ENCODE measurements at places on chromosomes 1 and 21. TPM values are rescaled to one million over a fixed set of nuclear protein-coding genes. Genes with fewer than 3 reads are reported as not detected.

The RGS2 gene
- total RNA-seq: 6.1 TPM

- H3K4me3 ChIP-seq: no peak overlapping the region
- H3K27me3 ChIP-seq: peaks cover 5% of the 10 kb centered on the region
- peak; percentile 17 for DNase-seq
- no peaks in the 10 kb centered on the region for H3K36me3 ChIP-seq
- H3K4me1 ChIP-seq: no peaks in the 10 kb centered on the region
These were observed 18.8 kb upstream of the MAP1LC3C start for GRCh38 chr1:242017580-242018233.

DNA sequence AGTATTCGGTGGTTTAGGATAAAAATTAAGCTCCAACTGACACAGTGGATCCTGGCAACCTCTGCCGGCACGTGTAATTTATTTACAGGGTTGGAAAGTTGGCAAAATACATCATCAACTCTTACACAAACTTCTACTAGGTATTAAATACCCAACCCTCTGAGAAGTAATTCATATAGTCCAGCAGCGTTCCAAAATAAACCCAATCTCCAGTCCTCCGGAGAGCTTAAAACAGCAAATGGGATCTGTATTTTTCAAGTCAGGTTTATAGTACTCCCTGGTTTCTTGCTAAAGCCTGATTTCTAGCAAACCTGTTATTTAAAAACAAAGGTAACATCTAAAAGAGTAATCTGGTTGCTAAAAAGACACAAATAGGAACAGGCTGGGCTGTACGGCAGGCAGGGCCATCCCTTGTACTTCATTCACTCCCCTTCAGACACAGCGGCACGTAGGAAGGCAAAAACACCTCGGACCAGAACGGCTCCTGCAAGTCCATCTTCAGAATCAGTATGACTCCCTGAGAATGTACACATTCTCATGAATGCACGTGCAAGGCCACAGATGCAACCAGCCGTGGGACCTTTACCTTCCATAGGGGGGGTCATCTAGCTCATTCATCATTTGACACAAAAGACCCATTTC, 8.6 kb downstream of the GLIS1 start:
- no peak overlapping the region for H3K27ac ChIP-seq
- H3K4me3 ChIP-seq: no peak overlapping the region
- no peaks in the 10 kb centered on the region for H3K4me1 ChIP-seq
- DNase-seq: no peak
- no peaks in the 10 kb centered on the region for H3K36me3 ChIP-seq

- DNase-seq: no peak
- peaks cover 3% of the 10 kb centered on the region for H3K27me3 ChIP-seq
- H3K36me3 ChIP-seq: no peaks in the 10 kb centered on the region
- no peak overlapping the region for H3K4me3 ChIP-seq
- no peaks in the 10 kb centered on the region for H3K4me1 ChIP-seq
These were observed 392.4 kb downstream of the KCNH1 start for GRCh38 chr1:210741564-210741963.

The GJA4 gene
- not detected for total RNA-seq

DNA sequence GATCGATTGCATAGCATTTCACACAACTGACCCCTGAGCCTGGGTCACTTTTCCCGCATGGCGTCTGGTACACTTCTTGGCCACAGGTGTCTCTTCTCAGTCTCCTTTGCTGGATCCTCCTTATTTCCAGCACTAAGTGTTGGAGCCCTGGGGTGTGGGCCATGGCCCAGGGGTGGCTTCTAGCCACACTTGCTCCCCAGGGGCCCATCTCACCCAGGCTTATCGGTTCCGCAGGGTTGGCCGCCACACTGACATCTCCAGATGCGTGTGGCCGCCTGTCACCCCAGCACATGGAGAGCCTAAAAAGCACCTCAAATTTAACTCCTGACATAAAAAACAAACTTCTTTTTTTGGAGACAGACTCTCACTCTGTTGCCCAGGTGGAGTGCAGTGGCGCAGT, 2.4 kb downstream of the THAP3 start:
- no peaks in the 10 kb centered on the region for H3K27me3 ChIP-seq
- peaks cover 23% of the 10 kb centered on the region for H3K4me1 ChIP-seq
- no peak for DNase-seq
- H3K27ac ChIP-seq: peak overlapping the region; percentile 16

- H3K36me3 ChIP-seq: no peaks in the 10 kb centered on the region
- no peaks in the 10 kb centered on the region for H3K4me1 ChIP-seq
- no peak for DNase-seq
- H3K4me3 ChIP-seq: no peak overlapping the region
- H3K27me3 ChIP-seq: peaks cover 10% of the 10 kb centered on the region
These were observed 155.0 kb downstream of the SETD4 start for GRCh38 chr21:35905096-35905962.

The PRCC gene
- 91.8 TPM for total RNA-seq

The RNU1-2 gene
- 874 TPM for total RNA-seq

DNA sequence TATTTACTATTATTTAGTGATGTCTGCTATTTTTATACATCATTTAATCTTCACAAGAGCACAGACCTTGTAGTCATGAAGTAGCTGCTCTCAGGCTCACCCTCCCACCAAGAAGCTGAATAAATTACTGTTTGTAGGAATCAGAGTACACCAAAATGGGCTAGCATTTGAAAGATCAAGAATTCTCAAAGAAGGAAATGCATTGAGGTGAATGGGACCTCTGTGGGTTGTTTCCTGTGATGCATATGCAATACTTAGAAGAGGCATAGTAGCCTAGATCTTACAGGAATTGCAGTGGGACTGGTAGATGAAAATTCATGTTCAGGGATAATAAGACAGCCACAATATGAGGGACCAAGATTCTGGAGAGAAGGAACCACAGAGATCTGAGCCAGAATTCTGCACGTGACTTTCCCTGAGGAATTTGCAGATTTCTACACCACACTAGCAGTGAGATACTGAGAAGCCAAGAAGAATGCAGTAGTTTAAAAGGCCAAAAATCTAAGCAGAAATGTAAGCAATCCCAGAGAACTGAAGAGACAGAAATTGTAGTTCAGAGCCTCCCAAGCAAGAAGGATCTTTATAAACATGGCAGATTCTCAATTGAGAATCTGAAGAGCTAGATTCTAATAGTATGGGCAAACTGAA, 307.0 kb downstream of the ST6GALNAC3 start:
- H3K27ac ChIP-seq: no peak overlapping the region
- H3K4me1 ChIP-seq: no peaks in the 10 kb centered on the region
- H3K27me3 ChIP-seq: no peaks in the 10 kb centered on the region
- DNase-seq: no peak

- DNase-seq: no peak
- peaks cover 3% of the 10 kb centered on the region for H3K36me3 ChIP-seq
- H3K27me3 ChIP-seq: no peaks in the 10 kb centered on the region
- no peak overlapping the region for H3K4me3 ChIP-seq
- H3K4me1 ChIP-seq: peaks cover 4% of the 10 kb centered on the region
These were observed 42.9 kb upstream of the PRKACB start for GRCh38 chr1:84101204-84101603.

GRCh38 chr1:243712941-243713340, 137.1 kb downstream of the AKT3 start:
- H3K36me3 ChIP-seq: peaks cover 2% of the 10 kb centered on the region
- H3K4me1 ChIP-seq: peaks cover 25% of the 10 kb centered on the region
- H3K27me3 ChIP-seq: no peaks in the 10 kb centered on the region
- H3K27ac ChIP-seq: no peak overlapping the region

GRCh38 chr1:158999316-159000069, 10.2 kb upstream of the IFI16 start:
- H3K27me3 ChIP-seq: no peaks in the 10 kb centered on the region
- H3K36me3 ChIP-seq: peaks cover 3% of the 10 kb centered on the region
- H3K27ac ChIP-seq: no peak overlapping the region
- DNase-seq: no peak
- H3K4me3 ChIP-seq: no peak overlapping the region
- H3K4me1 ChIP-seq: peaks cover 12% of the 10 kb centered on the region

DNA sequence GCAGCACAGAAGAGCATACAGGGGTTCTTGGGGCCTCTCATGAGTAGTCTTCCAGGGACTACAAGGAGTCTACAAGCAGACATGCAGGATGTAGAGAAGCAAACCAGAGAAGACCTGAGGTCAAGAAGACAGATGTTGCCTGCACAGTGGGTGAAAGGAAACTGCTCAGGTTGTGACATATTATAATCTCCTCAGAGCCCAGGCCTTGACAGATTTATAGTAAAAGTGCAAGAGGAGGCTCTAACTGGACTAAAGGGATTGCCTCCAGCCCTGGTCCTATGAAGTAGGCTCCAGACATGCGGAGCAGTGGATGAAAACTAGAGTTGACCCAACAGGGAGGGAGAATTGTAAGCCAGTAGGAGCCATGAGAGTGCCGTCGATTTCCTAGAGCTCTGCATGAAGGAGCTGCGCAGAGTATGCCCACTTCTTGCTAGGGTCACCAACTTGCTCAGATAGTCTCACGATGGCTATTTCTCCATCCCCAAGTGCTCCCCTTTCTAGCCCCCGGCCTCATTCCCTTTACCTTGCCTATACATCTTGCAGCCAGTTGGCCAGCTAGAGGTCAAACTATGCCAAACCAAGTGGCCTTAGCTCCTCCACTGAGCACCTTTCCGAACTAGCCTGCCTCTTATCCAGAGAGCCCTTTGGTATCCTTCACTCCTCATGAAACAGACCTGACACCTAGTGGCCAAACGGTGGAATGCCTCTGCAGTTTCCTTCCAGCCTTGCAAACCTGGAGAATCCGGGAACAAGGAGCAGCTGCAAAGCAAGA, 36.2 kb upstream of the IPO9 start:
- no peaks in the 10 kb centered on the region for H3K36me3 ChIP-seq
- H3K4me1 ChIP-seq: peaks cover 10% of the 10 kb centered on the region
- H3K4me3 ChIP-seq: no peak overlapping the region
- no peak overlapping the region for H3K27ac ChIP-seq
- peak; percentile 40 for DNase-seq

DNA sequence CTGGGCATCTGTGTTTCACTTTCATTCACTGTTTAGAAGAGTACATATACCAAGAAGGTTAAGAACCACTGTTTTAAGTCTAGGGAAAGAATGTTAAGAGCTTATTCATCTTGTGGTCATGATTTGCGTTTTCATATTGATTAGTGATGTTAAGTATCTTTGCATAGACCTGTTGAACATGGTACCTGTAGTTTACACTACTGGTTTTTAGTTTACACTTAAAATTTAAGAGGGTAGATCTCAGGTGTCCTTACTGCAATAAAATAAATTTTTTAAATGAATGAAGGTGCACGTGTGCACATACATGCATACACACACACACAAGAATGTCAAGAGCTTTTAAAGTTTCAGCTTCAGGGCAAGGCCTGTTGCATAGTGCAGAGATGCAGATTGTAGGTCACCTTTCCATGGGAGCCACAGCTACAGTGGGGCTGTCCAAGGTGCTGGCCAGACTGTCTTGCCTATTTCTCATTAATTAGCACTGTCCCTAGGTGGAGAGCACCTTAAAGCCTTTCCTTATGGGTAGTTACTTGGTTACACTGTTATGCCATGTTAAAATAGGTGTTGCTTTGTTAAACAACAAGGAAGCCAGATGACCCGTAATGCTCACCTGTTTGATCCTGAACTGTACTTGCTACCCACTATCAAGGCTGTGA, 543.0 kb upstream of the DAB1 start:
- no peak overlapping the region for H3K4me3 ChIP-seq
- H3K27me3 ChIP-seq: no peaks in the 10 kb centered on the region
- H3K27ac ChIP-seq: no peak overlapping the region
- no peak for DNase-seq
- no peaks in the 10 kb centered on the region for H3K4me1 ChIP-seq

The C1orf94 gene
- total RNA-seq: not detected

The BACE2 gene
- total RNA-seq: 1.8 TPM

- H3K27me3 ChIP-seq: no peaks in the 10 kb centered on the region
- DNase-seq: no peak
- peaks cover under 1% of the 10 kb centered on the region for H3K36me3 ChIP-seq
- H3K4me1 ChIP-seq: peaks cover 3% of the 10 kb centered on the region
- no peak overlapping the region for H3K27ac ChIP-seq
- H3K4me3 ChIP-seq: no peak overlapping the region
These were observed 125.0 kb upstream of the JUN start for GRCh38 chr1:58908561-58909560.

The ATP1A2 gene
- not detected for total RNA-seq

The IGFN1 gene
- total RNA-seq: not detected

GRCh38 chr21:42425591-42425990, 21.9 kb downstream of the UBASH3A start:
- no peak for DNase-seq
- peak overlapping the region; percentile 82 for H3K4me3 ChIP-seq
- no peaks in the 10 kb centered on the region for H3K27me3 ChIP-seq

- peaks cover 11% of the 10 kb centered on the region for H3K4me1 ChIP-seq
- no peak overlapping the region for H3K27ac ChIP-seq
- H3K4me3 ChIP-seq: no peak overlapping the region
- no peaks in the 10 kb centered on the region for H3K27me3 ChIP-seq
These were observed 5.0 kb upstream of the H6PD start for GRCh38 chr1:9229549-9229948.

DNA sequence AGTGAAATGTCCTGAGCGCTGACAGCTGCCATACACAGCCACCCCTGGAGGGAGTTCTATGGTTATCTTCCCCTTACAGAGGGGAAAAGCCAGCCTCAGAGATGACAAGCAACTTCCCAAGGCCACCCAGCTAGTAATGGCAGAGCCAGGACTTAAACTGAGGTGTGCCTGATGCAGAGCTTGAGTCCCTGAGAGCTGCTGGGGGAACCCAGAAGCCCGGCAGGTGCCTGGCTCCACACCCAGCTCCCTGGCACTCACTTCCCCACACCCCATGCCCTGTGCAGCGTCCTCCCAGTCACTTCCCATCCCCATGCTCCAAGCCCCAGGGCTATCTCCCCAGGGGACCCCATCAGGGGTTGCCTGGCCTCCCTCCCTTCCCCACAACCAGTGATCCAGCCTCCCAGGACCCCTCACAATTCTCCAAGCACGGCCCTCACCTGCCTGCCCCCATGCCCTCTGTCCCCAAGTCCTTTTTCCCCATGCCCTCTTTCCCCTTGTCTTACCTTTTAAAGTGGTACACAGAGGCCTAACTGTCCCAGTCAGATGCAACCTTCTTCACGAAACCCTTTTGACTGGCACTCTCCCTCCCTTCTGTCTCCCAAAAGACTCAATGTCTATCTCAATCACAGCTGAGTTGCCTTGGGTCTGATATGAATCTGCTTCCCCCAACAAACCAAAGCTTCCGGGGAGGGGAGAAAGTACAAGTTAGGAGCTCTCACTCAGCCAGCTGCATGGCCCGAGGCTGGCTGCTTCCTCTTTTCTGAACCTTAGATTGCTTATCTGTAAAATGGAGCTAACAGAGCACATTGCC, 39.8 kb upstream of the LRP8 start:
- H3K4me3 ChIP-seq: peak overlapping the region; percentile 77
- H3K4me1 ChIP-seq: peaks cover 16% of the 10 kb centered on the region
- H3K36me3 ChIP-seq: no peaks in the 10 kb centered on the region
- peak; percentile 17 for DNase-seq
- peak overlapping the region; percentile 75 for H3K27ac ChIP-seq

- no peak overlapping the region for H3K4me3 ChIP-seq
- no peaks in the 10 kb centered on the region for H3K36me3 ChIP-seq
- no peak overlapping the region for H3K27ac ChIP-seq
These were observed 122.2 kb downstream of the NFIA start for GRCh38 chr1:61204528-61204927.

DNA sequence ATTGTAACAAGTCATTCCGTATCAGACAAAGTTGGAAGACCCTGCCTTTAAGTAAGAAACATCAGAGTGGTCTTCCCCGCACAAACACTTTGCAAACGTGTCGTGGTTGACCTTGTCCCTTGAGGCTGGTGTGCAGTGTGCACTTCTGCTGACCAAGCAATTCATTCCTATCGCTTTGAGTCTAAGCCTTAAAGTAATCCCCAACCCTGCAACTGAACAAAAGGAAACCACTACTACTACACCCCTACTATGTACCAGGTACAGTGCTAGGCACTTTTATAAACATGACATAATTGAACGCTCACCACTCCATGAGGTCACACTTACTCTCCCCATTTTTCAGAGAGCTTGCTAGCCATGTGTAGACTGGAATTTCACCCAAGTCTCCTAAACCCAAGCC, 10.6 kb downstream of the ITPKB start:
- peak overlapping the region; percentile 95 for H3K4me3 ChIP-seq
- peaks cover 80% of the 10 kb centered on the region for H3K36me3 ChIP-seq
- H3K27me3 ChIP-seq: no peaks in the 10 kb centered on the region
- DNase-seq: no peak
- peaks cover 89% of the 10 kb centered on the region for H3K4me1 ChIP-seq

Data from activated naive CD8-positive, alpha-beta T cell treated with anti-CD3 and anti-CD28 coated beads for 36 hours (primary cell).